ENCODE measurements at places on chromosomes 6 and 20.

GRCh38 chr6:117477988-117478852 is 4.3 kb upstream of the DCBLD1 start:
- no peaks in the 10 kb centered on the region for H3K4me1 ChIP-seq
- no peaks in the 10 kb centered on the region for H3K27me3 ChIP-seq
- H3K27ac ChIP-seq = no peak overlapping the region

GRCh38 chr20:23629017-23629541 is 8.7 kb downstream of the CST3 start:
- H3K27ac ChIP-seq = peak overlapping the region; percentile 83
- DNase-seq = no peak
- peaks cover under 1% of the 10 kb centered on the region for H3K4me1 ChIP-seq
- H3K4me3 ChIP-seq = no peak overlapping the region
- no peaks in the 10 kb centered on the region for H3K36me3 ChIP-seq

GRCh38 chr20:54062812-54063280 is 7.5 kb downstream of the BCAS1 start:
- no peak for DNase-seq
- no peak overlapping the region for H3K4me3 ChIP-seq
- H3K4me1 ChIP-seq = no peaks in the 10 kb centered on the region
- H3K27me3 ChIP-seq = no peaks in the 10 kb centered on the region
- no peak overlapping the region for H3K27ac ChIP-seq

GRCh38 chr20:44861531-44862006 is 23.9 kb upstream of the YWHAB start:
- no peaks in the 10 kb centered on the region for H3K4me1 ChIP-seq
- H3K27me3 ChIP-seq = no peaks in the 10 kb centered on the region
- H3K4me3 ChIP-seq = no peak overlapping the region

DNA sequence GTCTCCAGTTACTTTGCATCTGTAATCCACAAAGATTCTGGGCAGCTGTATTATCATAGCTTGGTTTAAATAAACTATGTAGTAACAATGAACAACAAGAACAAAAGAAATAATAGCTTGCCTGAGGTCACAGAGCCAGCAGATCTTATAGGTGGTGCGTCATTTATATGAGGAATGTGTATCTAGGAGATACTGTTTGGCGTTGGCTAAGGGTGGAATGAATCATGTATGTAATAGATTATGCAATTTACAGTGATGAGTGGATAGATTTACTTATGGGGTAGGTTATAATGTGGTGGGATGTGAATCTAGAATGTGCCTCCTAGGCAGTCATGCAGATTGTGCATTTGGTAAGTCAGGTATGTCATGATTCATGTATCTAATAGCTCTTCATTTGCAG is 42.8 kb downstream of the HNF4A start:
- DNase-seq = no peak
- no peak overlapping the region for H3K27ac ChIP-seq
- no peak overlapping the region for H3K4me3 ChIP-seq
- H3K27me3 ChIP-seq = no peaks in the 10 kb centered on the region

DNA sequence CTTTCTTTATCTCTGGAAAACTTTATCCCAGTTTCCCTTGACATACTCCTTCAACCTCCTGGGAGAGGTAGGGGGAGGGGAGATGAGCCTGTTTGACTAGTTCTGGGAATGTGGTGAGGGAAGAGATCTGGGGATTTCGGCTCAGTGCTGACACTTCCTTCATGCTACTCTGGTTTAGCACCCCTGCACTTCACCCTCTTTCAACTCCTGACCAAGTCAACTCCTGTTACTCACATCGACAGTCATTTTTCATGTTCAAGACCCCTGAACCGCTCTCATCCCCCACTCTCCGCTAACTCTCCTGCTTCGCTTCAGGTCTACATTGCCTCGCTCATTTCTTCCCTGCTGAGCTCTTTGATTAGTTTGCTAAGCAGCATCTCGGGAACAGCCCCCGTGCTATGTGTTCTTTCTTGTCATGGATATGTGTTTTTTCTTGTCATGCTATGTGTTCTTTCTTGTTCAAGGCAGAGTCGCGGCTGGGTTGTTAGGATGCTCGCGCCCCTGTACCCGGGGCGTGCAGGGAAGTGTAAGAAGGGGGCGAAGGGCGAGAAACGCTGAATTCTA is 16.6 kb upstream of the TRIM27 start:
- peak overlapping the region; percentile 93 for H3K27ac ChIP-seq
- peaks cover 7% of the 10 kb centered on the region for H3K4me1 ChIP-seq
- H3K4me3 ChIP-seq = peak overlapping the region; percentile 82
- no peaks in the 10 kb centered on the region for H3K36me3 ChIP-seq
- no peaks in the 10 kb centered on the region for H3K27me3 ChIP-seq

- no peak overlapping the region for H3K27ac ChIP-seq
- H3K4me1 ChIP-seq = no peaks in the 10 kb centered on the region
- DNase-seq = no peak
- H3K36me3 ChIP-seq = no peaks in the 10 kb centered on the region
Measured at GRCh38 chr6:154901876-154902552, 93.1 kb upstream of the TIAM2 start.

GRCh38 chr6:130362128-130362527 is 3.7 kb upstream of the TMEM200A start:
- no peaks in the 10 kb centered on the region for H3K36me3 ChIP-seq
- DNase-seq = no peak
- no peaks in the 10 kb centered on the region for H3K4me1 ChIP-seq
- H3K27ac ChIP-seq = no peak overlapping the region
- H3K27me3 ChIP-seq = no peaks in the 10 kb centered on the region

GRCh38 chr6:75893058-75893775 is 144.2 kb downstream of the MYO6 start:
- H3K4me1 ChIP-seq = no peaks in the 10 kb centered on the region
- H3K36me3 ChIP-seq = no peaks in the 10 kb centered on the region
- no peak overlapping the region for H3K4me3 ChIP-seq
- H3K27ac ChIP-seq = no peak overlapping the region
- DNase-seq = no peak

DNA sequence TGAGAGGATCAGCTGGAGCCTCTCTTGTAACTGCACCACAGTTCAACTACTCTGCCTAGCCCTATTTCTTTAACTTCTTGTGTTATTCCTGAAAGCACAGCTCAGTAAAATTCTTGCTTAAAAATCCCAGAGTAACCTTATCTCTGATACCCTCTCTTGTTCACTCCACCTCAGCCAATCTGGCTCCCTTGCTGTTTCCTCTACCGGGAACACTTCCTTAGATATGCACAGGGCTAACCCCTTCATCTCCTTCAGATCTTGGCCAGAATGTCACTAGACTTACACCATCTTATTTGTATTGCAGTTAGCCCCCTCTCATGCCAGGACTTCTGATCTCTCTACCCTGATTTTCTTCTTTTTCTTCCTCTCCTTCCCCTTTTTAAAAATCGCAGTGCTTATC is 2.6 kb upstream of the ZKSCAN3 start:
- H3K36me3 ChIP-seq = no peaks in the 10 kb centered on the region
- no peak for DNase-seq
- no peaks in the 10 kb centered on the region for H3K27me3 ChIP-seq
- H3K4me3 ChIP-seq = no peak overlapping the region

GRCh38 chr20:4944518-4945313 is 56.6 kb downstream of the SLC23A2 start:
- H3K4me3 ChIP-seq = no peak overlapping the region
- DNase-seq = no peak
- H3K4me1 ChIP-seq = no peaks in the 10 kb centered on the region
- no peaks in the 10 kb centered on the region for H3K27me3 ChIP-seq

- H3K4me1 ChIP-seq = no peaks in the 10 kb centered on the region
- no peaks in the 10 kb centered on the region for H3K27me3 ChIP-seq
- no peak for DNase-seq
- no peaks in the 10 kb centered on the region for H3K36me3 ChIP-seq
Measured at GRCh38 chr6:42083530-42083929, 33.2 kb downstream of the TAF8 start.

DNA sequence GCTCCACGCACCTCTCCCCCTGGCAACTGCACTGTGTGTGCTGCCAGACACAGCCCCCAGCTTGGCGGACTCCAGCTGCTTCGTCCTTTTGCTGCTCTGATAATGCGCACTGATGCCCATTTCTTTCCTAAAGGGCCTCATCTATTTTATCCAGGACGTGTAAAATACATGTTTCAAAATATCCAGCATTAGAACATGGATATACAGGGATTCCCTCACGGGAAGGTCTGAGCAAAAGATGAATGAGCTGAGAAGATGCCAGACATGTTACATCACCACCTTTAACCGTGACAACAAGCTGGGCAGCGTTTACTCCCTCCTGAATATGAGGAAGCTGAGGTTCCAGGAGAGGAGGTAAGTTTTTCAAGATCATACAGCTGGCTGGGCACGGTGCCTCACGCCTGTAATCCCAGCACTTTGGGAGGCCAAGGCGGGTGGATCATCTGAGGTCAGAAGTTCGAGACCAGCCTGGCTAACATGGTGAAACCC is 32.8 kb downstream of the TNXB start:
- H3K4me1 ChIP-seq = no peaks in the 10 kb centered on the region
- no peaks in the 10 kb centered on the region for H3K27me3 ChIP-seq
- H3K36me3 ChIP-seq = no peaks in the 10 kb centered on the region
- H3K4me3 ChIP-seq = no peak overlapping the region
- H3K27ac ChIP-seq = peak overlapping the region; percentile 14

GRCh38 chr6:19845266-19846041 is 8.3 kb downstream of the ID4 start:
- H3K4me3 ChIP-seq = no peak overlapping the region
- H3K27ac ChIP-seq = no peak overlapping the region
- no peaks in the 10 kb centered on the region for H3K36me3 ChIP-seq
- H3K4me1 ChIP-seq = no peaks in the 10 kb centered on the region
- DNase-seq = no peak

DNA sequence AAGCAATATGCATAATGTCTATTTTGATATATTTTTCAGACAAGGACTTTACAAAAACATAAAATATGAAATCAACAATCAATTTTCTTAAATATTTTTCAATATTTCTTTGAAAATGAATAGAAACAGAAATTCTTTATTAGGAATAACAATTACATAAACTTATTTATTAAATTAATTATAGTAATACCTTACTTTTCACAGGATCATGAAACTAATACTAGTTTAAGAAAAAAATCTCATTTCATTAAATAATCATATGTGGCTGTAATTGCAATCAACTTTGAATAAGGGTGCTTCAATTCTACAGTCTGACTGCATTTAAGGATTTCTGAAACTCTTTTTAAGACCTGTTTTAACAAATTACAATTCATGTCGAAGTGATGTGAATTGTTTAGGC is 26.6 kb downstream of the EPHA7 start:
- H3K4me1 ChIP-seq = no peaks in the 10 kb centered on the region
- no peaks in the 10 kb centered on the region for H3K36me3 ChIP-seq
- no peak overlapping the region for H3K27ac ChIP-seq
- H3K27me3 ChIP-seq = no peaks in the 10 kb centered on the region
- no peak for DNase-seq

Measured in breast epithelium (tissue), 4 donors.